Prostate gland (tissue), 2 donors: ENCODE measurements at places on chromosomes 12 and 14.

GRCh38 chr14:69749956-69750355 lies 17.0 kb upstream of the SRSF5 start:
- no peak for DNase-seq

DNA sequence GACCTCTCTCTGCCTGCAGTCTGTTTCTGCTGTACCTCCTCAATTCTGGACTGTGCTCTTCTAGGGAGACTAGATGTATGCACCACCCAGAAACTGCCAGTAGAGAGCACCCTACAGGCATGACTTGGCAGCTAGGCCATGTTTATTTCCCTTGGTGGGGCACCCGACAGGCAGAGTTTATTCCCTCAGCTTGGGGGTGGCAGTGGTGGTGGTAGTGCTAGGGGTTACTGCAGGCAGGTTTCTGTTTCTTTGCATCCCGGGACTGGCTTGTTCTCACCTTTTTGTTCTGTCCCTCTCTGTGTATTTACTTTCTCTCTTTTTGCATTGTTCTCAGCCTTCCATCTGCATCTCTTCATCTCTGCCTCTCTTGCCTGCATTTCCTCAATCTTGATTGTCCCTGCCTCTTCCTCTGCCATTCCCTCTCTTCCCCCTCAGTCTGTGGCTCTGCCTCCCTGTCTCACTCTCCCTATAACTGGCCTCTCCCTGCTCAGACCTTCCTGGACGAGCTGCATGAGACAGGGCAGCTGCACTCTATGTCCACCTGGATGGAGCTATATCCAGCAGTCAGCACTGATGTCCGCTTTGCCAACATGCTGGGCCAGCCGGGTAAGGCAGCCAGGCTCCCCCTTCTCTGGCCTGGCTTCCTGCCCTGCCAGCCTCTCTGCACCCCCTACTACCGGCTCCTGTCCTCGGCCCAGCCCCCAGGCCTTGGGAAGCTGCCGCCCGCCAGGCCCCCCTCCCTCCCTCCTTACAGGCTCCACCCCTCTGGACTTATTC lies 13.8 kb downstream of the PRPF40B start:
- DNase-seq = peak; percentile 32

DNA sequence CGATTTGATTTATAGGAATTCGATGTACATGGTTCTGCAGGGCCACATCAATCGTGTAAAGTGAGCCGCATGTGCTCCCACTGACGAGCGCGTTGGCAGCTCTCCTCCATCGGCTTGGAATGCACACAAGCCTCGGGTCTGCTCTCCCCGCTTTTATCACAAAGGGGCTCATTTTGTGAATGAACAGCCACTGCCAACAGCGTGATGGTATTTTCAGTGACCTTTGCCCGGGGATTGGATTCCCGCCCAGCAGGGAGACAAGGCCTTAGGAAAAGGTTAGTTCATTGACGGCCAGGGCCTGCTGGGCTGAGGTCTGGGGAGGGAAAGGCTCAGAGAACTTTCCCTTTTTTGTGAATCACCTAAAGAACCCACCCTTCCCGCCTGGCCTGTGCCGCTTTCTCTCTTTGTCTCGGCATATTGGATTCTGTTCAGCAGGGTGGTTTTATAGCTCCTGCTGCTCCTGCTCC lies 232.1 kb downstream of the MSRB3 start:
- no peak for DNase-seq

- no peak for DNase-seq
Measured at GRCh38 chr12:108811411-108812180, 45.8 kb downstream of the SSH1 start.

- no peak for DNase-seq
Measured at GRCh38 chr12:64895526-64895925, 71.1 kb downstream of the TBC1D30 start.

- peak; percentile 30 for DNase-seq
Measured at GRCh38 chr12:104049903-104050356, at the start of gene GLT8D2. GLT8D2 (minus strand) TSS chr12:104050187; CDS start chr12:104019648, 30,539 bp downstream.

DNA sequence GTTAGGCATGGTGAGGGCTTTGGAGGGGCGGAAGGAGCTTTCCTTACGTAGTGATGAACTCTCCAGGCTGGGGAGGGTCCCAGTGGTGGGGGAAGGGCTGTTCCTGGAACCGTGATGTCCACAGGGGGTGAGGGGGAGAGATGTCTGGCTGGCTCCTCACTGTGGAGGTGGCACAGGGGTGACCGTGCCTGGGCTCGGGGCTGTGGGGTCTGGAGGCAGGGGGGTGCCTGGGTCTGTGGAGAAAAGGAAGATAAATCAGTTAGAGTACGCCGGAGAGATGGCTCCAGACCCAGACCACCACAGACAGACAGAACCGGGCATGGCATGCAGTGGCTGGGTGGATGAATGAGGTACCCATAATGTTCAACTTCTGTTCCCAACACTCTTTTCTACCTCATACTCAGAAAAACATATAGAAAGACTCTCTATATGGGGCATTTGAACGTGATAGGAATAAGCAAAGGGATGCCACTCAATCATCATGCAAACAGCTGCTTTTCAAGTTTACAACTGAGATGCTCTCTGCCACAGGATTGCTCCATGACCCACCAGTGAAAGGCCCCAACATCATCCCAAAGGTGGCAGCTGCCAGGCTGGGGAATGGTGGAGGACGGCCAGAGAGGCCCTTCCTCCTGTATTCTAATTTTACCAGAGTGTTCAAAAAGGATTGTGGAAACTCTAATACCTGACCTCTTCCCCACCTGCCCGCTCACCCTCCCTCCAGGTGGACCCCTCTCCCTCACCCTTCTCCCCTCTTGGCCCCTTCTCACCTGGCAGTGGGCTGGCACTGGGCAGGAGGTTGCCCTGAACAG lies 5.6 kb downstream of the MYL6 start:
- no peak for DNase-seq

DNA sequence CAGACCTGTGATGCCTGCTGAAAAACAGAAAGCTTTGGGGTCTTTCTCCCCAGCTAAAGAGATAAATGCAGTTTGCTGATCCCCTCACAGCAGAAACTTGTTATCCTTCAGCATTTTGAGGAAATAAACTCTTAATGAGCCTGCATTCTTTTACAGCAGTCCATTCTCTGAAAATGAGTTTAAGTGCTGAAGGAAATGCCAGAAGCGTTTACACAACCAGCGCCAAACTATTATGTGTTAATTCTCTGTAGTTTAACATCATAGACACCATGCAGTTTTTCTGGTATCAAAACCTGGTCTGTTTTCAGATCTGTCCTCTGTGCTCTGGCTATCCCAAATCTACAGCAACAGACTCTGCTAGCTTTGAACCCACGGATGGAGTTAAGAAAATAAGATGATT lies 291.3 kb downstream of the NPAS3 start:
- DNase-seq = no peak

DNA sequence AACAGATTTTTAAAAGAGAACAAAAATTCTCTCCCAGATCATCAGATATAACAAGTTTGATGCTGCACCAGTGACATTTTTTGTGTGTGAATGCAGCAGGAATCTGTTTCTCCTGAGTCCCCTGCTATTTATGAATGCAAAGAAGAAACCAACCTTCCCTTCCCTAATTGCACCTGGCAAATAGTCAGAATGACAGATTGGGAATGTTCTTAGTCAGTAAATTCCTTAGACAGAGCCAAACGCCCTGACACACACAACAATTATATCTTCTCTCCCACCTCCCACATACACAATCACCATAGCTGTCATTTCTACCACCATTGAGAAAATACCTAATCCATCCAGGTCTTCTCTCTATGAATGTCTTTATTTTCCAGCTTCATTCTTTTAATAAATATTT lies 174.4 kb downstream of the ALG10B start:
- DNase-seq = no peak

- no peak for DNase-seq
Measured at GRCh38 chr12:89040146-89040964, 311.9 kb downstream of the DUSP6 start.

- no peak for DNase-seq
Measured at GRCh38 chr14:61026526-61026925, 45.5 kb downstream of the SLC38A6 start.

GRCh38 chr12:40137252-40137651 lies 31.4 kb upstream of the SLC2A13 start:
- no peak for DNase-seq

GRCh38 chr12:70283232-70283631 lies 40.0 kb downstream of the CNOT2 start:
- no peak for DNase-seq

- no peak for DNase-seq
Measured at GRCh38 chr14:94441130-94441529, 11.5 kb downstream of the SERPINA11 start.

- DNase-seq = no peak
Measured at GRCh38 chr12:71321130-71321529, 118.5 kb upstream of the LGR5 start.
